Mammary epithelial cell (primary cell): ENCODE measurements at places on chromosomes 16 and 17. TPM values are rescaled to one million over a fixed set of nuclear protein-coding genes. Genes with fewer than 3 reads are reported as not detected.

Gene MT1F
- 7.1 TPM for polyA plus RNA-seq

Gene NUDT16L1
- 34.3 TPM for polyA plus RNA-seq

Gene RGS9
- 0.93 TPM for polyA plus RNA-seq

Gene KRTAP4-4
- polyA plus RNA-seq = not detected

Gene CDH3
- polyA plus RNA-seq = 560 TPM

Gene TP53TG3
- polyA plus RNA-seq = not detected

Gene KRT33B
- 0.06 TPM for polyA plus RNA-seq

Gene MYADML2
- polyA plus RNA-seq = not detected

Gene PPP4C
- polyA plus RNA-seq = 193 TPM

Gene OR1A2
- polyA plus RNA-seq = not detected

Gene KRT28
- polyA plus RNA-seq = not detected

Gene OSGIN1
- polyA plus RNA-seq = 4.2 TPM

Gene RBFOX1
- not detected for polyA plus RNA-seq

Gene MRPL38
- polyA plus RNA-seq = 46.3 TPM

Gene CD300LB
- polyA plus RNA-seq = not detected

Gene KRT39
- polyA plus RNA-seq = not detected

Gene C16orf92
- polyA plus RNA-seq = not detected

Gene TMEM94
- 30.7 TPM for polyA plus RNA-seq

Gene MARCHF10
- polyA plus RNA-seq = 0.02 TPM

Gene KCNJ16
- polyA plus RNA-seq = 0.03 TPM

Gene DHX8
- 28.5 TPM for polyA plus RNA-seq

Gene PRR35
- polyA plus RNA-seq = not detected

Gene HES7
- 0.34 TPM for polyA plus RNA-seq
